ENCODE measurements at places on chromosomes 11 and 22.

DNA sequence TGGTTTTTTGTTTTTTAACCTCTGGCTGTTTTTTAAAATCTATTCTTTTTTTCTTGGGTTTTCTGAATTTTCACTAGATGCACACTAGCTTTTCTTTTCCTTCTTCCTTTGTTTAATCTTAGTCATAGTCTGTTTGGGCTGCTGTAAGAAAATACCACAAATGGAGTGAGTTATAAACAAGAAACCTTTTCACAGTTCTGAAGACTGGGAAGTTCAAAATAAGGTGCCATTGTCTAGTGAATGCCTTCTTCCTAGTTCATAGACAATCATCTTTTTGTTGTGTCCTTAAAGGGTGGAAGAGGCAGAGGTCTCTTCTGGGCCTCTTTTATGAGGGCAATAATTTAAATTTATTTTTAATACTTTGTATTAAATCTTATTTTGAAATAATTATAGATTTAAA, 532.9 kb upstream of the ANO5 start:
- DNase-seq: no peak

- no peak for DNase-seq
Observed at GRCh38 chr11:64809781-64810241, 540 bp downstream of the MEN1 start.

DNA sequence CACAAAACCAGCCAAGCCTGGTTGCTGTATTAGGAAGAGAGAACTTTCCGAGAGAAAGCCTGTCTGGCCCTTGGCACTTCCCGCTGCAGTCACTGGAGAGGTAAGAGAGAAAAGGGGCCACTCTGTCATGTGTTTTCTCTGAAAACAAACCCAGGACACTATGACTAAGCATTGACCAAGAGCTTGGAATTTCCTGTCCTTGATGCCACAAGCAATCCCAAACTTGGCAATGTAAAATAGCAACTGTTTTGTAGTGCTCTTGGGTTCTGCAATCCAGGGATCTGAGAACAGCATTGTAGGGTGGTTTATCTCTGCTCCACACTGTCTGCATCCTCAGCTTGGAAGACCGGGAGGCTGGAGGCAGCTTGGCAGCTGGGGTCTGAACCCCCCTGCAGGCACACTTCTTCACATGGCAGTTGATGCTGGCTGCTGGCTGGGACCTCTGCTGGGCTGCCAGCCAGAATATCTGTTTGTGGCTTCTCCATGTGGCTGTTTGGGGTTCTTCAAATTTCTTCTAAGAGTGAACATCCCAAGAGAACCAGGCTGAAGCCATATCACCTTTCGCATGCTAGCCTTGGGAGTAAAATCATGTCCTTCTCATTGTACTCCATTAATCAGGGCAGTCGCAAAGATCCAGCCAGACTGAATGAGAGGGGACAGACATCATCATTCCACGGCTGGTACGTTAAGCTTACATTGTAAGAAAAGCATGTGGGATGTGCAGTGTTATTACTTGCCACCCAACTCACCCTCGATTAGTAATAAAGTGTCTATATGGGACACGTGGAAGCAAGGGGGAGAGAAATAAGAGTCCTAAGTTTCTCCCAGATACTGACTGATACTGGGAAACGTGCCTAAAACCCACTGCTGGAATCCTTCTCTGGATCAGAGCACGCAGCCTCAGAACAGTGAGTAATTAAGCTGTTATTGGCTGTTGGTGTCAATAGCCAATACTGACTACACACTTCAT, 537.4 kb upstream of the B3GAT1 start:
- DNase-seq: no peak

GRCh38 chr11:67261640-67261945, 4.7 kb upstream of the GRK2 start:
- DNase-seq: no peak

DNA sequence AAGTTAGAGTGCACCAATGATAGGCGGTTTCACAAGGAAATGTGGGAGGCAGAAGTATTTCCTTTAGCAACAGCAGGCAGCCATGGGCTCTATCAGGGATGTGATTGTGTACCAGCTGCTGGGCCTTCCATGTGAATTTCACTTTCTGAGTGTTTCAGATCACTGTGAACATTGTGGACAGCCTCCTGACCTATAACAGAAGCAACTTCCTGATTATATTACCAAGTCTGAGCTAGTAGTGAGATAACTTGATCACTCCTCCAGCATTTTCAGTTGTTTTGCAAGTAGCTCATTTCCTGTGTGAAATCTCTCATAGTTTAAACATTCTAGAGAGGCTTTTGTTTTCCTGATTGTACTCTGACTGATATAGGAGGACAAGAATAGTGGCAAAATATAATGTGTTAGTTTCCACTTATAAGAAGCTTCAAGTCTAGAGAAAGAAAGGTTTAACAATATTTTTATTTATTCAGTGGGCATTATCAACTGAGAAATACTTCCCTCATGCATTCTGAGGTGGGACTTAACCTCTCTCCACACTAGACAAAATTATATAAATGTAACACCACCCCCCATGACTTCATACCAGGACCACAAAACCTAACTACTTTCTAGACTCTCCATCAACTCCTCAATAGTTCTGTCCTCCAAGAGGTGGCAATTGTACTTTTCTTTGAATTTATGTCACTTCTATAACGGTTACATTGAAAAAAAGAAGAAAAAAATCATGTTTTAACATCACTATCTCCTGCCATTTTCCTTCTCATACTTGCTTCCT, 184.2 kb upstream of the LUZP2 start:
- DNase-seq: no peak

- DNase-seq: no peak
Observed at GRCh38 chr11:12410006-12410728, 32.8 kb downstream of the PARVA start.

- no peak for DNase-seq
Observed at GRCh38 chr11:6350043-6350442, 29.7 kb upstream of the CAVIN3 start.

GRCh38 chr11:91703042-91703441, 521.6 kb upstream of the FAT3 start:
- DNase-seq: no peak

Data from stimulated activated CD8-positive, alpha-beta memory T cell treated with anti-CD3 and anti-CD28 coated beads, Interleukin-7, amount 100 ng/mL, for 48 hours (primary cell).